NCI-H187 (cell line): ENCODE measurements at places on chromosomes 3 and 15.

- no peak for DNase-seq
These were observed 153.7 kb downstream of the TUSC7 start for GRCh38 chr3:116863270-116863770.

DNA sequence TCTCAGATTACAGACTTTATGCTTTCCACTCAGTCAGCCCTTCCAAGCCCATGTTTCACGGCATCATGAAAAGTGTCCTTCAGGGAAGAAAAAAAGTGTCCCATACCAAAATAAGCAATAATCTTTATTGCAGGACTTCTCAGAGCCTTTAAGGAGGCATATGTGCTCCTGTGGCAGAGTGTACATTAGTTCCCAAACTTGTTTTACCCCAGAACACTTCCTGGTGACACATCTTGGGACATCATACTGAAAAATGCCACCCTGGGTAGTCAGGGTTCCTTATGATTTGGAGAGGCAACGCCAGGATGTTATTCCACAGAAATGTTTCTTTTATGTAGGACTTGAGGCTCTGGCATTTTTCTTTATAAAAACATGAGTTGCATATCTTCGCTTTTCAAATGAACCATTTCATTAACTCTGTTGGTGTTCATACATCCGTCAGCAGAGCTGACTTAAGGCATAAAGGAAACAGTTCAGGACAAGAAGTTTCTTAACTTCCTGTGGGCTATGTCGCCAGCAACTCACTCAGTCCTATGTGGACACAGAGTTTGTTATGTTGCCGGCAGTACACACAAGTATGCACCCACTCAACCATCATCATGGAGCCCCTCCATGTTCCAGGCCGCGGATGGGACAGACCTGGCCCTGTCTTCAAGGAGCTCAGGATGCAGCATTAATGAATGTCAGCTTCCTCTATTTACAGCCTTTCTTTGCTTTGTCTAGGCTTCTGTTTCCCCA is 63.8 kb downstream of the CASR start:
- no peak for DNase-seq

GRCh38 chr15:74773329-74773728 is 8.6 kb upstream of the CSK start:
- DNase-seq: no peak

GRCh38 chr3:51700403-51700802 is 6.5 kb upstream of the GRM2 start:
- DNase-seq: no peak

DNA sequence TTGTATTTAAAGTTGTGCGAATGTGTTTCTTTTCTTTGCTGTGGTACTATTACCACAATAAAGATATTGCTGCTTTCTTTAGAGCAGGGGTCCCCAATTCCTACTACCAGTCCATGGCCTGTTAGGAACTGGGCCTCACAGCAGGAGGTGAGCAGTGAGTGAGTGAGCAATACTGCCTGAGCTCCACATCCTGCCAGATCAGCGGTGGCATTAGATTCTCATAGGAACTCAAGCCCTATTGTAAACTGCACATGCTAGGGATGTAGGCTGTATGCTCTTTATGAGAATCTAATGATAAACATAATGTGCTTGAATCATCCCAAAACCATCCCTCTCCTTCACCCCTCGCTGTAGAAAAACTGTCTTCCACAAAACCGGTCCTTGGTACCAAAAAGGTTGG is 41.6 kb downstream of the DMXL2 start:
- DNase-seq: no peak

DNA sequence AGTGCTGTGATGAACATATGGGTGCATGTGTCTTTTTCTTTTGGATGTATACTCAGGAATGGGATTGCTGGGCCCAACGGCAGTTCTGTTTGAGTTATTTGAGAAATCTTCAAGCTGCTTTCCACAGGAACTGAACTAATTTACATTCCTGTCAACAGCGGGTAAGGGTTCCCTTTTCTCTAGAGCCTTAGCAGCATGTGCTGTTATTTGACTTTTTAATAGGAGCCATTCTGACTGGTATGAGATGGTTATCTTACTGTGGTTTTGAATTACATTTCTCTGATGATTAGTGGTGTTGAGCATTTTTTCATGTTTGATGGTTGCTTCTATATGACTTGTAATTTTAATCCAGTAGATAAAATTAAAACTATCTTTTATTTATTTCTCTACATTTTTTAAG is 1168.6 kb upstream of the ALCAM start:
- no peak for DNase-seq

- no peak for DNase-seq
These were observed 5.3 kb downstream of the TUBGCP4 start for GRCh38 chr15:43376017-43376705.

- no peak for DNase-seq
These were observed 23.2 kb upstream of the OCA2 start for GRCh38 chr15:28122038-28122949.

GRCh38 chr3:47430606-47431005 is 45.1 kb downstream of the SCAP start:
- no peak for DNase-seq

- no peak for DNase-seq
These were observed 73.4 kb downstream of the SERPINI1 start for GRCh38 chr3:167808910-167809309.

DNA sequence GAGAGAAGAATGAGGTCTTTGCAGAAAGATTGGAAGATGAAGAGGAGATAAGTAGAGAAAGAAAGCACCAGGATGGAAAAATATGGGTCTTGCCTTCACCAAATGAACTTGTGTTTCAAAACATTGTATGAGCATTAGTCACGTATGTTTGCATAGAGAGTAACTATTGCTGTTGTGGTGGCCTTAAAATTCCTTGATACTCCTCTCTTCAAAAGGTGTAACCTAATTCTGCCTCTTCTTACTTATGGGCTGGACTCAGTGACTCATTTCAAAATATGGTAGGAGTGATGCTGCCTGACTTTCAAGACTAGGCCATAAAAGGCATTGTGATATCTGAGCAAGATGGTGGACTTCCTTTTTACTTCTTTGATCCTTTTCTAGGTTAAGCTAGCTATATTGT is 228.7 kb upstream of the ZNF385D start:
- DNase-seq: no peak

GRCh38 chr15:65201918-65202317 is 9.4 kb downstream of the CILP start:
- no peak for DNase-seq

- no peak for DNase-seq
These were observed 1.3 kb upstream of the SPTSSB start for GRCh38 chr3:161372321-161373260.

- no peak for DNase-seq
These were observed 113.2 kb downstream of the PPP2R3A start for GRCh38 chr3:136078421-136079364.

GRCh38 chr3:195548501-195548900 is 5.4 kb upstream of the PPP1R2 start:
- no peak for DNase-seq

DNA sequence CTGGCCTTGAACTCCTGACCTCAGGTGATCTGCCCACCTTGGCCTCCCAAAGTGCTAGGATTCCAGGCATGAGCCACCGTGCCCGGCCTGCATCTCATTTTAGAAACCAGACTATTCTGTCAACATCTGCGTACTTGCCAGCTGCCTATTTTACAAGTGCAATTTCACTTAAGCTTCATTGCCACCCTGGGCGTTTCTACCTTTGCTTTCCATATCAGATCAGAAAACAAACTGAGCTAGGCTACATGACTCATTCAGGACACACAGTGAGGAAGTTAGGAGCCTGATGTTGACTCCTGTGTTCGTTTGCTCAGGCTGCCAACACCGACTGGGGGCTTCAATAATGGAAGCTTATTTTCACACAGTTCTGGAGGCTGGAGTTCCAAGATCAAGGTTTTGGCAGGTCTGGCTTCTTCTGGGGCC is 42.3 kb upstream of the KLHL25 start:
- no peak for DNase-seq

GRCh38 chr3:13308380-13308801 is 111.7 kb downstream of the NUP210 start:
- DNase-seq: no peak

DNA sequence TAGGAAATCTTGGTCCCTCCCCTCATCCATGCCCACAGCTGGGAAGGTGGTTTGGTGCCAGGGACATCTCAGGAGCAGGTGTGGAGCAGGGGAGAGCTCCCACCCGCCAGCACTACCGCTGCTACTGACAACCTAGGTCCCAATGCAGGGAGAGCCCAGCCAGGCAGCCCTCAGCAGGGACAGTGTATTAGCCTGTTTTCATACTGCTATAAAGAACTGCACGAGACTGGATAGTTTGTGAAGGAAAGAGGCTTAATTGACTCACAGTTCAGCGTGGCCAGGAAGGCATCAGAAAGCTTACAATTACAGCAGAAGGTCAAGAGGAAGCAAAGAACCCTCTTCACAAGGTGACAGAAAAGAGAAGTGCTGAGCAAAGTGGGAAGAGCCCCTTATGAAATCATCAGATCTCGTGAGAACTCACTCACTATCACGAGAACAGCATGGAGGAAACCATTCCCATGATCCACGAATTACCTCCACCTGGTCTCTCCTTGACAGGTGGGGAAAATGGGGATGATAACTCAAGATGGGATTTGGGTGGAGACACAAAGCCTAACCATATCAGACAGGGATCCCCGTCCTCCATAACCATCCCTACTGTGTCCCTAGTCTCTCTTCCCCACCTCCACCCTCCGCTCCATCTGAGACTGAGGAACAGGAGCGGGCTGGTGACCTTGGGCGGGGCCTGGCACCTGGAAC is 218.6 kb downstream of the TBC1D2B start:
- no peak for DNase-seq

DNA sequence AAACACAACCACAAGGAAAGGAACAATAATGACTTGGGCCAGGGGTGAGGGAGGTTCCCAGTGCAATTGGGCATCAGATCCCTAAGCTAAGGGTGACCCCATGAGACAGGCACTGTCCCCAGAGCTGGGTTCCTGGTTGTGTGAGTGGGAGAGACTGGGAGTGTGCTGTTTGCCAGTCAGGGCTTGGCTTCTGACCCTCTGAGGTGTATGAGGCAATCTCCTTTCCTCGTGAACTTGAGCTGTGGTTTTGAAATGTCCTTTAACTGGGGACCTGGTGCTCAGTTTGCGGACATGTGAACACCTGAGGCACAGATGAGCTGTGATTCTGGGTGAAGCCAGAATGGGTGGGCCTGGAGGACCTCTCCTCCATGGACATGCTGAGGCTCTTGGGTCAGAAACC is 58.5 kb upstream of the PLXNA1 start:
- DNase-seq: no peak

GRCh38 chr15:66035901-66036300 is 166.6 kb downstream of the RAB11A start:
- no peak for DNase-seq

DNA sequence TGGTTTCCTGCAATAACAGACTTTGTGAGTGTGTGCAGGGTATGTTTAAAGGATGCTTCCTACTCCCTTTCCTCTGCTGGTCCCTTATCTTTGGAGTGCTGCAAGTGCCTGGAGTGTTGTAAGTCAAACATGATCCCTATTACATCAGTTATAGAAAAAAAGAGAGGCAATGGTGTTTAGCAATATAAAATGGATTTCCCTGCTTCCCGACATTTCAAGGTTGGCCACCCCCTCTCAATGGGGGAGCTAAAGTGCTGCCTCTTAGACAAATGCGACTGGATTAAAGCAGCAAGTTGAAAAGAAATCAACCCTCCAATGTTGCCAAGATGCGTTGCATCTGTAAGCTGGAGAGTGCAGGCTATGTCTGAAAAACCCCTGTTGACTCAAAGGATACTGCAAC is 203.1 kb upstream of the WNT5A start:
- no peak for DNase-seq

DNA sequence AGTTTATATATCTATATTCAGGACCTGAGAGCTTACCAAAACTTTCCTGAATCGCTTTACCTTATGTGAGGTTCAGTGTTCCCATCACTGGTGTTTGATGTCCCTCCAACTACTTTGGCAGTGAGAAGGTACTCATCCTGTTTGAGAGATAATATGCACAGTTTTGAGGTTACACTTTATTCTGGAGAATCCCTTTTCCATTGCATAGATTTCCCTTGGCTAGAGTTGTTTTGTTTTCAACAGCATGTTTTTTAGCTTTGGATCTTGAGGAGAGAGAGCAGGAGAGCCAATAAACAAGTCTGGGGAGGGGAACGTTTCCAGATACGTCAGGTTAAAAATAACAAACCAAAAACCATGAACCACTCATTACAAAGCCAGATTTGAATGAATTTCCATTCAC is 33.6 kb downstream of the CD200 start:
- DNase-seq: no peak

GRCh38 chr3:99256788-99257187 is 355.3 kb upstream of the DCBLD2 start:
- DNase-seq: no peak

GRCh38 chr3:38574411-38575278 is 74.8 kb downstream of the SCN5A start:
- no peak for DNase-seq

- no peak for DNase-seq
These were observed 36.9 kb upstream of the HERC1 start for GRCh38 chr15:63870487-63871209.

DNA sequence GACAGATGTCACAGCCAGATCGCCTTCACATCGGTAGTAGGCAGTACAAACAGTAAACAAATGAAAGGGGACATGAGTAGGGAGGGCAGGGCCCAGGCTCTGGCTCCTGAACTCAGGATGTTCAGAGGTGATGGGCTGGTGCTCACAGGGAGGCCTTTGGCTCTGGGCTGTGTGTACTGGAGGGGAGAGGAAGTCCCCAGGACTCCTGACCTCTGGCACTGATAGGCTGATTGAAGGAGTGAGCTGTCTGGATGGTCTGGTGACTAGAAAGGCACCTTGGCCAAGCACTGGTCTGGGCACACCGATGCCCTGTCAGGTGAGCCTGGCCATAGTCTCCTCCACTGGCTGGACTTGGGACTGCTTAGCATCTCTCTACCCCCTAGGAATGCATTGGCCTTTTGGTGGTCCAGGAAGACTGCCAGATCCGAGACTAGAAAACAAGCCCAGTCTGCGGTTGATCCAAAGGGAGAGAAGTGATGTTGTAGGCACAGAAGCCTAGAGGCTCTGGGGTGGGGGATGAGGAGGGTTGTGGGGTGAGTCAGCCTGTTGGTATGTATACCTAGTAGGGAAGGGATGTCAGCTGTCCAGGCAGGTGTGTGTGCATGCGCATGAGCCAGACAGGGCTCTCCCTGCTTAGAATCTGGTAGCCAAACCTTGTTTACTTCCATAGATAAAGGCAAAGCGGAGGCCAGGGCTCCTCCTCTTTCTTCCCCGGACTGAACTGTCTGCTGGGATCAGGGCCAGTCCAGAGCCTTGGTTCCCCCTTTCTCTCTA is 1.9 kb downstream of the SPINT1 start:
- no peak for DNase-seq

GRCh38 chr3:127068111-127068810 is 85.3 kb downstream of the PLXNA1 start:
- DNase-seq: no peak

- no peak for DNase-seq
These were observed 723.9 kb upstream of the ZNF385D start for GRCh38 chr3:22474706-22475445.

DNA sequence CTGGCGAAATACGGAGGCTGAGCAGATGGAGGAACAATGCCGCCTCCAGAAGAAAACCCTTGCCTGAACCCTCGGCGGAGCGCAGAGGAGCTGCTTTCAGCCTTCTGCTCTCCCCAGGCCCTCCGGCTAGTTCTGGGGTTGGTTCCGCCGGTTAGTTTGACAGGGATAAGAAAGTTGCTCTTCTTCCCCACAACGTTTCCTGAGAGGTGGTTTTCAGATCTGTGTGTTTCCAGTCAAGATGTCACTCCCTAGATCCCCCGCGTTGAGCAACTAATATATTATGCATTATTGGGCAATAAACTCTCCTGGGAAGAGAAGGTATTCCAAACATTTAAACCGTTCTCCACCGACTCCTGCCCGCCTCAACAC is 551 bp downstream of the NLGN1 start:
- no peak for DNase-seq
